Kidney tubule cell (primary cell): ENCODE measurements at places on chromosomes 13 and 19.

DNA sequence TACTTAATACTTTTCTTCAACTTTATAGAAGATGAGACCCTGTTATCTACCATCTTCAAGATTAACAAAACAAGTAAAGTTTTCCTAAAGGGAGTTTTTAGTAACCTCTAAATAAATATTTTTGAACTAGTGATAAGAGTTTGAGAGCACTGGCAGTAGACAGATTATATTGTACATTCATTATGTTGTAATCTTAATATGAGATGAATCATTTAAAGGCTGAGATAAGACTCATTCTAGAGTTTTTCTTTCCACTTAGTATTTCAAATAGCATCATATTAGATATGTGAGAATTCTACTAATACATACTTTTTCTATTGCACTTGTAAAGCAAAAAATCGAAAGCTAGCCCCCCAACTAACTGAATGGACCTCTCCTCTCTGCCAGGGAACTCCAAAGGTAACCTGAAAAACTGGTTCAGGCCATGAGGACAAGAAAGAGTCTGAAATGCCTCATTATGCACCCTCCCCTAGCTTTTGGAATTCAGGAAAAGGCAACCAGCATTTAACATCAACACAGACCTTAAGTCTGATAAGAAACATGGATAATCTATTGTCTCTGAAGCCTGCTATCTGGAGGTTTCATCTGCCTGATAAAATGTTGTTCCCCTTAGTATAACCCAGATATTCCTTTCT is 875.4 kb upstream of the SLC10A2 start:
- DNase-seq, result no peak

DNA sequence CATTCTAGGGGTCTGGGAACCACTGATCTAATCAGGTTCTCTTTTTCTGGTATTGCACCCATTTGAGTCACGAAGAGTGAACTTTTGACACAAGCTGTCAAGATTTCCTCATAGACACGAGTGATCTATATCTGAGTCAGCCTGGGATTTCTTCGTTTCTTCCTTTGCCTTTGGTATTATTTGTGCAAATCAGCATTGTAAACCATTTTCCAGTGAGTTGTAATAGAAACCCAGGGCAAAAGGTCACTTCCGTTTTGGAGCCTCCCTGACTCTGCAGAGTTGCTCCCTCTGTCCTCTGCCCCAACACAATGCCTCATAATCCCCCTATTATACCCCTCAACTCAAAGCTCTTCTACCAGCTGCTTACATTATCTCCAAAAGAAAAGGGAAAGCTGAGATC is 615.1 kb downstream of the EFNB2 start:
- DNase-seq, result peak; percentile 73

DNA sequence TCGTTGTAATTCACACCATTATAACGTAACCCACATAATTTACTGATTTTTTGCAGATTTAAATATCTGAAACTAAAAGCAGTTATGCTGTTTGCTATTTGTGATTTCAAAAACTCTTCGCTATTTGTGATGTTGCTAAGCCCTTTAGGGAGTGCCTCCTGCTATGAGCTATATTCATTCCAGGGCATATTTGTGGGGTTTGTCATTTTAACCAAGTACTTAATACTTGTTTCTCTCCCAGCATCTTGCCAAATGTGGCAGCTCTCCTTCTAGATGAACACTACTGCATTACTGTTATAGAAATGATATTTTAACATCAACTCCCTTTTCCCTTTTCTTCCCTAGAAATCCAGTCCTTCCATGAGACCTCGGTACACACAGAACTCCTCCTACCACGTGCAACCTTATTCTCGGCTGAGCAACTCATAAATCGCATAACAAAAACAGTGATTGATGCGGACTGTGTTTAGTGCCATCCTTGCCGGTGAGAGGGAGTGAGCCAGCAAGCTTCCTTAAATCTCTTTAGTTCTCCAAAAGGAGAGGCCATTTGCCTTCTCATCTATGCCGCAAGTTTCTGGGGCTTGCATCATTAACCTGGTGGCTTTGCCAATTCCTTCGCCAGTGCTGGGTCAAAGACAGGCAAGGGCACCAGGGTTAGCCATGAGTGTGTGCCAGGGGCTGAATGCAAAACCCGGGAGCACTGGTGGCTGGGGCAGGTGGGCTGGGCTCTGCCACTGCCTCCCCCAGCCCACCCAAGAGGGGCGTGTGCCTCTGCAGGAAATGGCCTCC is 33.4 kb downstream of the RFX2 start:
- peak; percentile 53 for DNase-seq

GRCh38 chr19:27906081-27906480 is 1306.9 kb downstream of the UQCRFS1 start:
- DNase-seq, result no peak

- DNase-seq, result no peak
Observed at GRCh38 chr19:4200940-4201542, 18.6 kb downstream of the ANKRD24 start.

- peak; percentile 65 for DNase-seq
Observed at GRCh38 chr19:45526143-45526542, 18.9 kb downstream of the VASP start.
